ENCODE measurements at places on chromosomes 7 and 10.
A peak's percentile ranks its signal among the peaks of the same experiment; 100 is the strongest.

DNA sequence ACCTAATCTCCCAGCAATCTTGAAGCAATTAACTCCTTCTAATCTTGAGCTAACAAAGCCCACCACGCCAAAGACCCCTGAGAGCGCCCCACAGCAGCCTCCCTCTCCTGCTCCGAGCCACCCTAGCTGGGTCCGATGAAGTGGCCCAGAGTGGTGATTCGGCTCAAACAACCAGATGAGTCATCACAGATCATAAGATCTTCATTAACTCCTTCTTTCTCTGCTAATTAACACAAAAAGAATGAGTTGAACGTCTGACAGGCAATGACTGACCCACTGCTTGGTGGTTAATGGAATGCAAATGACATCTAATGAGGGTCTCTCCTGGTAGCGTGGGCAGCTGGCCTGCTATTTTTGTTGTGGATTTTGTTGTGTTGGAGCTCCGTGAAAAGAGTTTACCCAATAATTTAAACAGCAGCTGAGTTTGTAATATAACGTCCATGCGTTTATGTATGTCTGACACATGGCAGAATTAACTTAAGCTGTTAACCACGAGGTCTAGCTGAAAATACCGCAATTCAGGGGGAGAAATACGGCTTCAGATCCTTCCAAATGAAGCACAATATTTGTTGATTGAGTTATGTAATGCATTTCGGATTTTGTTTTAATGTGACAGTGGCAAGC, 161.4 kb downstream of the RAB11FIP2 start:
- no peak for DNase-seq

- DNase-seq: no peak
Observed at GRCh38 chr7:1853986-1854865, 184.1 kb downstream of the ELFN1 start.

DNA sequence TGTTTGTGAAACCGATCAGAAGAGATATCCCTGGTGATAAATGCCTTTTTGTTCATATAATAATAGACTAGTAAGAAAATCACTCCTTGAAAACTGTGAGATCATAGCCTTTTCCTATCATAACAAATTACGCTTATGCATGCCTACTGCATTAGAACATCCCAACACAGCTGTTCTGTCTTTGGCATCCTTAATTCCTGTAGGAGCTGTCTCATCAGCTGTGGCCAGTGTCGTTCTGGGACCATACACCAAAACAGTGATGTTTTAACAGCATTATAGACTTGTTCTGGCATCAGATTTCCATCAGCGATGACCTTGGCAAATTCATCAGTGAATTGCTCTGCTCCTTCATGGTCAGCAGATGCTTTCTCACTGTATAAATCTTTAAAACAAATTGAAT, 423.6 kb upstream of the LRGUK start:
- peak; percentile 59 for DNase-seq

DNA sequence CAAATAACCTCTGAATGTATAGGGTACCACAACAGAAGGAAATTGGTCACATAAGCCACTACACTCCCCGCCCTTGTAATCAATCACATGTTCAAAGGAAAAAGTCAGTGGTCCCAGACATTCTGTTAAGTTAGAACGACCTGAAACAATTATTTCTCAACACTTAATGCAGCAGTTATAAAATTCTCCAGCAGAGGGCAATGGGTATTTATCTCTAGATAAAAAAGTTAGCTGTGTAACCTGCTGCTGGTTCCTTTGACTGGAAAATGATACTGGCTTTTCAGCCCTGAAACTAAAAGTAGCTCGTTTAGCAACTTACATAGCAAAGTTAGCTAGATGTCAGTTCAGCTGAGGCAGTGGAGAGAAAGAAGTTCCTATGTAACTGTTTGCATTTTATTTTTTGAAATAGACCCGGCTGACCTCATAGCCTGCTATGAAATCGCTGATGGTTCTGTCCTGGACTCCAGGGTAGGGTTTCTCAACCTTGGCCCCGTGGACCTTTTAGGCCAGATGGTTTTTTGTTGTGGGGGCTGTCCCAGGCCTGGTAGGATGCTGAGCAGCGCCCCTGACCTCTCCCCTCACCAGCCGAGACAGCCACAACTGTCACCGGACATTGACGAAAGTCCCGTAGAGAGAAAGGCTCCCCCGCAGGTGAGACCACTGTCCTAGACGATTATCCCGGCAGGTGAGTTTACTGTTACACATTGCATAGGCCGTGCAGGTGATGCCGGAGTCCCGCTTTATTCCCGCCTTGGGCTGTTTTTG, 40.2 kb upstream of the PROSER2 start:
- DNase-seq: peak; percentile 27

- peak; percentile 68 for DNase-seq
Observed at GRCh38 chr7:18520450-18521235, 25.1 kb downstream of the HDAC9 start.

DNA sequence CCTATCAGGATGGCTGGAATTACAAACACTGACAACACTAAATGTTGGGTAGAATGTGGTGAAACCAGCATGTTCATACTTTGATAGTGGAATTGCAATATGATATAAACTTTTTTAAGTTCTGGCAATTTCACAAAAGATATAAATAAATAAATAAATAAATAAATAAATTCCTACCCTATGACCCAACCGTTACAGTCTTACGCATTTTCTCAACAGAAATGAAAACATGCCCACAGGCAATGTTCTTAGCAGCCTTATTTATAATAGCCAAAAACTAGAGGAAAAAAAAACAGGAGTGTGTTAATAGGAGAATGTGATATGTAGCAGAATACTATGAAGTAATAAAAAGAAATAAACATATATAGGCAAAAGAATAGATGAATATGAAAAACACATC, 318.9 kb downstream of the IPMK start:
- no peak for DNase-seq

GRCh38 chr10:102906507-102906906, 11.6 kb upstream of the CNNM2 start:
- no peak for DNase-seq

DNA sequence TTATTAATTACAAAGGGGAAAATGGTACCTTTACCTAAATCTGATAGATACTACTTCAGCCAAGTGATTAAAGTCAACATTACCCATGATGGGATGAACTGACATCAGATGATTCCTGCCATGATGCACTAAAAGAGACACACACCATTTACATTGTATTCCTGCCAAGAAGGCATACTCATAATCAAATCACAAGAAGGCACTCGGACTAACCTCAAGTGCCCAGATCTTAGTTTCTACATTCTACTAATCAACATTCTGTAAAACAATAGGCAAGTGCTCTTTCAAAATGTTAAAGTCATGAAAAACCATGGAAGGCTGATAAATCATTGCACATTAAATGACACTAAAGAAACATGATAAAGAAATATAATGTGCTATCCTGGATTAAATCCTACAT, 44.4 kb downstream of the SLC35G1 start:
- DNase-seq: no peak

- peak; percentile 82 for DNase-seq
Observed at GRCh38 chr7:138890499-138891445, 90.4 kb downstream of the KIAA1549 start.

- DNase-seq: peak; percentile 16
Observed at GRCh38 chr10:27153845-27154193, 365 bp downstream of the YME1L1 start.

DNA sequence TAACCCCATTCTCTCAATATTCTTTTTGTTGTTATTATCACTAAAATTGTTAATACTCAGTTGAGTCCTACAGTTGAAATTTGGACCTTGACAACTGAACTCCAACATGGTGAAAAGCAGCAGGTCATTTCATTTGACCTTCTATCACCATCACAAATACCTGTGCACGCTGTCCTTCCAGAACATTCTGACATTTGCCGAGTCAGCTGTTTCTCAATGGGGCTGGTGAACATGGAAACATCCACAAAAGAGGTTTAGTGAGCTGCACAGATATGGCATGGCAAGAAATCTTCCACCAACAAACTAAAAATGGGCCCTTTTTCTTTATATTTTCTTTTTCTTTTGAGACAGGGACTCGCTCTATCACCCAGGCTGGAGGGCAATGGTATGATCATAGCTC, 169.7 kb downstream of the ZNF438 start:
- DNase-seq: no peak

DNA sequence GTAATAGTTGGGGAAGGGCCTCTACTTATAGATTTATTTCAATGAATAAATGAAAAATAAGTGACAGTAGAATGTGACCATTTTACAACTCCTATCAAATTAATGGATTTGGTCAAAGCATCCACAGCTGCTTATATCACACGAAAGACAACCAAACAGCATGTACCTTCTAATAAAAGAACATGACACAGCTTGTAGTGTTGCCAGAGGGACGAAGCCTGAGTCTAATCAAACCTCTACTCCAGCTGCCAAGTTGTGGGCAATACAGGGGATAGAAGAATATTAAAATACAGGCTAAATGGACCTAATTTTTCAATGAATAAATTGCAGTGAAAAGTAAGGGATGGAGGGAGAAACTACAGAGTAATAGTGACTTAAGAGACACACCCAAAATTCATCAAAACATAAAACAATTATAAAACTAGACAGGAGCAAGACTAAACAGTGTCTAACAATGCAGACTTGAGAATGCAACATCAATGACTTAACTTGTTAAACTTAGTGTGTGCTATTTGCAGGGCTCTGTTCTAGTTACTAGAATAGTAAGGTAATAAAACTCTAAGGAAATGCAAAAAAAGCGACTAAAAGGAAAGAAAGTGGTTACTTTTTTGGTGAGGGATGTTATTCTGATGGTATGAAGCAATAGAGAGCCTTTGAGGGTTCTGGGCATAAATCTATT, 853.8 kb downstream of the GRM8 start:
- DNase-seq: no peak

- no peak for DNase-seq
Observed at GRCh38 chr10:132497861-132498561, 39.6 kb upstream of the INPP5A start.

DNA sequence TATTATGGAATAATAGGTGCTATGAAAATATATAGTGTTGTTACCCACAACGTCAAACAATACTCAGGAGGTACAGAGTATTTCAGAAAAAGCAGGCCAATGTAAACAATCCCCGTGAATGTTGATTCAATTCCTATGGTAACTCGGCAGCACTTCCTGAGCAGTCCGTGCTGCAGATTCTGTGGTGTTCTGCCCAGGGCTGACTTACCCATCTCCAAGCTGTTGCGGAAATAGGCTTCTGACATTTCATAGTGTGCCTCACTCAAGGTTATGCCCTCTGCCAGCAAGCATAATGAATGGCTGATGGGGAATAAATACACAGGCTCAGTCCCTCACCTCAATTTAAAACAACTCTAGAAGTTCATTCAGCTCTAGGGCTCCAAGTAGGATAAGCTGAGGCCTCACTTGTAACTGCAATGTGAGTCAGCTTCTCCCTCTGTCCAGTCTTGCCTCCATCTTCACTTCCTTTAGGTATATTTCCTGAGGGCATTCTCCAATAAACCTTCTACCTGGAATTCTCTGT, 177.6 kb downstream of the GNAI1 start:
- DNase-seq: peak; percentile 68

DNA sequence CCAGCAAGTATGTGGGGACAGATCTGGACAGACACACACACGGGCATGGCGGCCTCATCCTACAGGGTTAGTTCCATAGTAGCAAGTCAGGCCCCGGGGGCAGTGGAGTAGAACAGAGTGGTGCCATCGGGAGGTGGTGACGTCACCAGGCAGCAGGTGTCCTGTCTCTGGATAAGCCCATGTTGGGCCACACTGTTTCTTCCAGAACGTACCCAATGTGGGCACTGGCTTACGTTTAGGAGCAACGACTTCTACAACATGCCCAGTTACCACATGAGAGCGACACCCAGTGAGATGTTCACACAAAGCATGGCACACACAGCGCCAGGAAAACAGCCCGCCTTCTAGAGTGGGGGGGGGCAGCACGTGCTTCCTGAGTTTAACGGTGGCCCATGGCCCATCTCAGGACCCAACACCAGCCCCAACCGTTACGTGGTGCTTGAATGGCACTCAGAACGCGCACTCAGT, 67.8 kb downstream of the CTBP2 start:
- no peak for DNase-seq

- DNase-seq: no peak
Observed at GRCh38 chr10:28788762-28789161, 111.4 kb downstream of the BAMBI start.

DNA sequence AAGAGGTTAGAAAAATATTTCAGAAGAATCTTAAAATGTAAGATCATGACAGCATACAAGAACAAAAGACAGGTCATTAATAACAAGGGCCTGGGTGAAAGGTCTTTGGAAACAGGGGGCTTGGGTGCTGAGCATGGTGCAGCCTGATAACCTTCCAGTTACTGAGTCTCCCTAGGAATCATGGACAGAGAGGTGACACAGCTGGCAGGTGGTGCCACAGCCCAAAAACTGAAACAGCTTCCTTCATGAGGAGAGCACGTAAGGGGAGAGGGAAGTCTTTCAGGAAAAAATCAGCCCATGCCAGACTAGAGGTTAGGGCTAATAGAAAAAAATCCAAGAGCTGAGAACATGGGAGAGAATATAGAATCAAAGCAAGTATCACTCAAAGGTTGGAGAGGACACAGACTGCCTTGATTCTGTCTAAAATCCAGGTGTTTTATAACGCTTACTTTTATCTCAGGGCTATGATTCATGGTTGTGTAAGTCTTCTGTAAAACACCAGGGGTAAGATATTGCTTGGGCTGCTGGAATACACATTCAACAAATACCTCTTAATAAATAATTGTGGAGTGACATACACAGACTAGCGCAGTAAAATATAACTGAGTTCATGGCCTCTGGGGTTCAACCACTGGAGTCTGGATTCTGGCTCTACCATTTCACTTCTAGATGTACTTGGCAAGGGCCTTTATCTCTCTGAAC, 88.1 kb downstream of the SEMA3C start:
- DNase-seq: no peak

DNA sequence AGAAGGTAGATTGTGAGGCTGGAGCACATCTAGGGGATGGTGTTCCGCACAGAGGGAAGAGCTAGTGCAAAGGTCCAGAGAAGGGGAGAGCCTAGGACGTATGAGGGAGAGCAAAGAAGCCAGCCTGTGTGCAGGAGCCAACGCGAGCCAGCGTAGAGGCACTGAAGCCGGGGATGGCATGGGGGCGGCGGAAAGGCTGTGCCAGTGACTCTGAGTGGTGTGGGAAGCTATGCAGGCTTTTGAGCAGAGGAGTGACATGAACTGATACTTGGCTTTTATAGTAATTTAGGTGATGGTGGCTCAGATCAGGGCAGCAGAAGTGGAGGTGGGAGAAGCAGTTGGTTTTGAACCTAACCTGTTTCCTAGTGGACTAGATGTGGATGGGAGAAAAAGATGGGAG, 65.8 kb downstream of the ATXN7L1 start:
- DNase-seq: no peak

DNA sequence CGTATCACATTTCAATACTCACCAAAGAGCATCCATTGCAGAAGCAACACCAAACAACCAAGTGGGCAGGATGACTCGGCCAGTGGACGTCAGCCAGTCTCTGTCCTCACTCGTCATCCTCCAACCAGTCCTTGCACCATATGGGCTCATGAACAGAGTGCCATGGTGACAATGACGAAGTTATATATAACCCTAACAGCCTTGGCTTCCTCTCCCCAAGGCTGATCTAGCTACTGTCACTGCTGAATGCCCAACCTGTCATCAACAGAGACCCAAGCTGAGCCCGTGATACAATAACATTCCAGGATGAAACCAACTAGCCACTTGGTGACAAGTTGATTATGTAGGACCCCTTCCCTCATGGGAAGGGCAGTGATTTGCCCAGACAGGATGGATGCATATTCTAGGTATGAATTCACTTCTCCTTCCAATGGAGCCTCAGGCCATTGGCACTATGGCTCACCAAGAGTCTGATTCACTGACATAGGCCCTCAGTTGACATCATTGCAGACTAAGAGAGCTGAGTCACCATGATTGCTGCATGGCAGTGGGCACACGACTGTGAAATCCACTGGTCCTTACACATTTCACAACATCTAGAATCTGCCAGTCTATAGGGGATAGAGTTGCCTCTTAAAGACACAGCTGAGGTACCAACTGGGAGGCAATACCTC, 26.3 kb upstream of the PPIF start:
- peak; percentile 92 for DNase-seq
